ENCODE measurements at places on chromosomes 3 and 15.

DNA sequence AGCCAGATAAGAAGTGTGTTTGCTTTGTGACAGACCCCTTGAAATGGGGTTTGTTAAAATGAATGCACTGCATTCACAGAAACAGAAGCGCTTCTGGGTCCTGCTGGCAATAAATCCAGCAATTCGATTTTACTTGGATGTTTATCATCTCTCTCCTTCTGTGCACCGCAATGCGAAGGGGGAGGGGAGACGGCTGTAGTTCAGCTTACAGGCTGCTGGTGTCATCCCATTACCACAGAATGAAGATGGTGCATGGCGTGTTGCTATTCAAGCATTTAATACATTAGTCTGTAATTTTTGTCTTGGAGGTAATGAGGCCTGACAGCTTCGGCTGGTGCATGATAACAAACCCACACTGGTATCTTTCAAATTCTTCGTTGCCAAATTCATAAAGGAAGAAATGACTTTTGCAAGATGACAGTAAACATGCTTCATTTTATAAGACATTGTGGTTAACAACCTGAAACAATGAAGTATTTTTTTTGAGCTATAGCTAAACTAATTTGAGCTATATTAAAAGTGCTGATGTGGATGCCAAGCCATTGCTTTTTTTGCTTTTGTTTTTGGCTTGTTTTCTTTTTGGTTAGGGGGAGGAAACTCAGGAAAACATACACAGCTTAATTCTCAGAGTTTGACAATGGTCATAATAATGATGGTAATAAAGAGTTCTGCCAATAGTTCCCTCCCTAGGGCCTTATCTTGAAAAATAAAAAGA lies 418.3 kb downstream of the OTOL1 start:
- no peak for DNase-seq

- no peak for DNase-seq
Measured at GRCh38 chr3:3744826-3745225, 54.4 kb upstream of the LRRN1 start.

GRCh38 chr15:54550954-54551353 lies 572.7 kb downstream of the UNC13C start:
- DNase-seq = no peak

DNA sequence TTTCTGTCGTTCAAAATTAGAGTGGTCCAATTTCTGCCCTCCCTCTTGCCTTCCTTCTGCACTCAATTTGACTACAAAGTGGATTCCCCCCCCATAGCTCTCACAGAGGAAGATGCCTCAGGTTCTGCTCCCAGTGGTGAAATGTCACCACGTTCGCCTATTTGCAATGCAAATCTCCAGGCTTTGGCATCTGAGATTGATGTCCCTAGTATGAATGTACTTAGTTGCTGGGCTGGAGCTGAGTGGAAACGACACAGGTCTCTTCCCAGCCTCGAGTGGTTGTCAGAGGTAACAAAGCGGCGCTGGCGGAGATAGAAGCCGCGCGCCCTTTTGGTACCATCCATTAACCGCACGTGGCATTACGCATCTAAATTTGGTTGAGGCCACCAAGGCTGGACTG lies 860.1 kb downstream of the MCTP2 start:
- DNase-seq = no peak

- DNase-seq = no peak
Measured at GRCh38 chr3:18672561-18672960, 247.4 kb upstream of the SATB1 start.

- no peak for DNase-seq
Measured at GRCh38 chr3:157166561-157166960, 6.6 kb upstream of the CCNL1 start.

DNA sequence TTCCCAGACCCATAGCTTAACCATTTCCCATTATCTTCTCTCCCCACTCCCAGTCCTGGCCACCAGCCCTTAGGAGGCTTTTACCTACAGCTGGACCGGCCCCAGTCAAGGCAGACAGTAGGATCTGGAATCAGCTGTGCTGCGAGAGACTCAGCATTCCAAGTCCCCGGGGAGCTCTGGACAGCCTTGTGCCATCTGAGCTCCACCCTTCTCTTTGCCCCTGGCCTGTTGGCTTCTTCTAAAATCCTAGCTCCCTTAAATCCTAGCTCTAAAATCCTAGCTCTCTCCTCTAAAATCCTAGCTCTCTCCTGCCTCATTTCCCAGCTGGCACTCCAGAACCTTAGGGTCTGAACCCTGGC lies 21.3 kb downstream of the MEGF11 start:
- no peak for DNase-seq

DNA sequence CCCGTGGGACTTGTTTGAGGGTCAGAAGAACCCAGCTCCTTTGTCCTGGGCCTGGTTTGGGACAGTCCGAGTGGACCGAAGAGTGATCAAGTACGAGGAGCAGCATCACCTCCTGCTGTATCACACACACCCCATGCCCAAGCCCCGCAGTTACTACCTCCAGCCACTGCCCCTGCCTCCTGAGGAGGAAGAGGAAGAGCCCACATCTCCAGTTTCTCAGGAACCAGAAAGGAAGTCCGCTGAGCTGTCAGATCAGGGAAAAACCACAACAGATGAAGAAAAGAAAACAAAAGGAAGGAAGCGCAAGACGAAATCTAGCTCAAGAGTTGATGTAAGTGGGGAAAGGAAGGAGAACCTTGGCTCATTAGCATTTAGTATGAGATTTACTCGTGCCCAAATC lies 3.3 kb upstream of the P2RY12 start:
- peak; percentile 61 for DNase-seq

DNA sequence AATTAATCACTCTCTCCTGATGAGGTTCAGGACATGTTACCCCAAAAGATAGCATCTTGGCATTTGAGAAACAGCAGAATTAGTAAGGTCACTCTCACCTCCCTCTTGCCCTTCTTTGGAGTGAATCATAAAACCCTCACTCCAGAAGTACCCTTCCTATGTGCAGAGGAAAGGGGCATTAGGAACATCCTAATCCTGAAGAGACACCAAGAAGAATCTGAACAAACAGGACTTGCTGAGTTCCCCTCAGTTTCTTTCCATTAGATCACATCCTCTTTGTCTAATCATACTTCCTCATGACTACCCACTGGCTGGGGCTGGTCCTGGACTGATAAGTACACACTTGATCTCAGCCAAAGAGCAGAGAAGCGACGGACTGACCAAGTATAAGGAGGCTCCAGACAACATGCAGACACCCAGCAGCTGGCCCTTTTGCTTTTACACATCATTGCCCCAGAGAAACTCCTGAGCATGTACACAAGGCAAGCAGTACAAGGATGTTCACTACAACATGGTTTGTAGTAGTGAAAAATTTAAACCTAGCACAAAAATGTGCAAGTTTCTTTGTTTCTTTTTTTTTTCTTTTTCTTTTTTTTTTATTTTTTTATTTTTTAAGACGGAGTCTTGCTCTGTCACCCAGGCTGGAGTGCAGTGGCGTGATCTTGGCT lies 15.0 kb upstream of the TM6SF1 start:
- peak; percentile 90 for DNase-seq

GRCh38 chr3:131444180-131444579 lies 58.6 kb downstream of the MRPL3 start:
- DNase-seq = no peak

DNA sequence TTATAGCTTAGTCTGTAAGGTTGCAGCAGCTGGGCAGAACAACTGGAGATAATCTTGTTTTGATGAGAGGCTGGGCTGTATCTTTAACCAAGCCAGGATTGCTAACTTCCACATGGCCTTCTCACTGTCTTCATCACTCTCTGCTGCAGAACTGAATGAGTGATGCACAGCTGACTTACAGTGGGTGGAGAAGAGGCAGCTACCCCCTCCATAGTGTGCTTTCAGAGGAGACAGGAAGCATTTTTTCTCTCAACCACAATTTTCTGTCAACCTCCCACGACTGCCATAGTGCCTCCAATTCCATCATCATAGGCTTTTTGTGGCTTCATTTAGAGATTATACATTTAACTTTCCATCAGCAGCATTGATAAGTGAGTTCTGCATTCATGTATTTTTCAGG lies 168.2 kb downstream of the CLSTN2 start:
- DNase-seq = peak; percentile 15

- no peak for DNase-seq
Measured at GRCh38 chr3:54123003-54123775, 837 bp downstream of the CACNA2D3 start.

GRCh38 chr3:143419611-143420010 lies 300.0 kb downstream of the CHST2 start:
- no peak for DNase-seq

- DNase-seq = no peak
Measured at GRCh38 chr3:107216711-107217110, 160.5 kb upstream of the CCDC54 start.

DNA sequence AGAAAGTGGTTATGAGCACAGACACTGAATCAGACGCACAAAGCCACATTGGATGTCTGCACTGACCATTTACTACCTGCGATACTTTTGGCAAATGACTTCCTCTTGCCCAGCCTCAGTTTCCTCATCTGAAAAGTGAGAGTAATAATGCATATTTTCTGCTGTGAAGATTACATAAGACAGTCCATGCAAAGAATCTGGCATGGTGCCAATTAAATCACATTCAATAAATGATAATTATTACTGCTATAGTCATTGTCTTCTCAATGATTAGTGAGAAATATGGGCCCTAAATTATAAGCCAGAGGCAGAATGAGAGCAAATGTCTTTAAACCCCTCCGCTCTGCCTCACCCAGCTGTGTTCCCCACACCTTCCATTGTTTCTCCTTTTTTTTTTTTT lies 16.0 kb upstream of the BCL2L10 start:
- DNase-seq = no peak

DNA sequence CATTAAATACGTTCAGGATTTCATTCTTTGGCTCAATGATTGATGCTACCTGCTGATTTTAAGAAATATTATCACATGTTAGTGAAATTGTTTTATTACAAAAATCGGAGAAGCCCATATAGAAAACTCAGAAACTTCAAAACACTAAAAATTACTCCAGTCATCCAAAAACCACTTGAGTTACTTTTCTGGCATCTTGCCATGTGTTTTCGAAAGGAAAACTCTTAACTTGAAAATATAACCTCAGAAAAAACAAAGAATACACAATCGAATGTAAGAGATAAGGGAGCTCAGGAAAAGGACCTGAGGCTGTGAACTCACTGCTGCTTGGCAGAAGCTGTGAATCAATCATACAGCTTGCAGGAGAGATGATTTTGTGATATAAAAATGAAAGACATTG lies 151.3 kb upstream of the SLITRK3 start:
- DNase-seq = no peak

Data from inflammatory macrophage treated with lipopolysaccharide for 4 hours (primary cell).